Suppressor macrophage (primary cell): ENCODE measurements at places on chromosomes 7 and 10.

GRCh38 chr7:34453150-34453549, 204.9 kb upstream of the NPSR1 start:
- no peak for DNase-seq

DNA sequence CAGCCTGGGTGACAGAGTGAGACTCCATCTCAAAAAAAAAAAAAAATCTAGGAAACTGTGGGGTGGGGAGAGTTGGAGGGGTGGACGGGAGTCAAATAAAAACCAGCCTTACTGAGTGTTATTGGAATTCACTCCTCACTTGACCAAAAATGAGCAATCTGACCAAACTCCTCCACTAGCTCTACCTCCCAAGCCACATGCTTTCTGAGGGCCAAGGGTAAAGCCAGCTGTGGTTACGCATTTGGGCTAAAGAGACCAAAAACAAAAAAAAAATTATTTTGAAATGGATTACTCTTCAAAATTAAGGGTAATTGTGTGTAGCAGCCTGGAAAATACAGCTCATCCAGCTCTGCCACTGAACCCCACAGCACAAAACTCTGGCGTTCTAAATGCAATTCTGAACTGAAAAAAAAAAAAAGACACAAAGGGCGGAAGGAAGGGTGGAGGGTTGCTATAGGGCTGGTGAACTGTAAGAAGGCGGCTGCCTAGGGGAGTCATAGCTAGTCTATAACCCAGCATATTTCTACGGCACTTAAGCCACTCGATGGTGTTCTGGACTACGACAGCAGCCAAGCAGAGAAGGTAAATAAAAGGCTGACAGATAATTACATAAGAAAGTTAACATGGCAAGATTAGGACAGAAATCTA, 7.8 kb downstream of the ELMO1 start:
- peak; percentile 51 for DNase-seq

GRCh38 chr7:153286763-153287162, 527.2 kb downstream of the ACTR3B start:
- DNase-seq = no peak

GRCh38 chr10:28619455-28619854, 57.9 kb upstream of the BAMBI start:
- DNase-seq = peak; percentile 24

- DNase-seq = no peak
Measured at GRCh38 chr10:4196771-4197390, 411.9 kb upstream of the KLF6 start.

DNA sequence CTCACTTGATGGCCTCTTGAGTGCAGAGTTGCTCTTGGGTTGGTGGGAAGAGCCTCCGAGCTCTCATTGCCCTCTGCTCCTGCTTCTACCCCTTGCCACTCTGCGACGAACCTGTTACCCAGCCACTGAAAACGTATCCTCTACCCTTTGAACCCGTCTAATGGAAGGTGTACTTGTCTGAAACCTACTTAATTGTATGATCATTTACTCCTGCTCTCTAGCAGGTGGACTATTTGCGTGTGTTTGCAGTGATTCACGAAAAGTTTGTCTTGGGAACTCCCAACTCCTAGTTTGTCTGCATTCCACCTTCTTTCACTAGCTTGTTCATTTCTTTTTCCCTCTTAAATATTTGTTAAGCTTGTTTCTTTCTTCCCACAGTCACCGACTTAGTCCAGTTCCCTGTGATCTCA, 503 bp downstream of the CROT start:
- no peak for DNase-seq

GRCh38 chr7:15954671-15955354, 268.3 kb upstream of the MEOX2 start:
- no peak for DNase-seq

DNA sequence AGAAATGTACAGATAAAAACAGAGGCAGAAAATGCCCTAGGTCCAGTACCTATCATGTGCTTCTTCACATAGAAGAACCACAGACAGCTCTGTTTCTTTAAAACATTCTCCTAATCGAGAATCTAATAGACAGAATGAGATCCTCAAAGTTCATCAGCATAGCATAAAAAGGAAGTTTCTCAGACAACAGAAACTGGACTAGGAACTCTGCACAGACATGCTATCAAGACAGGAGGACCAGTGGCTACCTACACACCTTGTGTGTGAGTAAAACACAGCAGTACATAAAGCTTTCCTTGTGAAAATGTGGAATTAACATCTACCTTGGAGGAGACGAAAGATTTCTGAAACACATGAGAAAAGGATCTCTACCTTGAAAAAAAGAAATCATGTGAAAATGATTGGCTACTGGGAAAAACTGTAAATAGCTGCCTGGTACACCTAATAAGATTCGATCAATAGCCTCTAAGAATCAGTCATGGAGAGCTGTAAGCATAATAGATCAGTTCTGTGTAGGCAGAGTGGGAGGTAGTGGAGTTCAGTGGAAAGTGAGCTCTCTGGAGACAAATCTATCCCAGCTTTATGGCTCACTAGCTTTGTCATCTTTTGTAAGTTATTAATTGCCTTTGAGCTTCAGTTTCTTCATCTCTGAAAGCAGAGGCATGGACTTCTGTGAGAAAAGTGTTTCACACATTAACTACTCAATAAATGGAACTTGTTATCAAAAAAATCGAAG, 26.7 kb downstream of the ELAPOR2 start:
- DNase-seq = no peak

DNA sequence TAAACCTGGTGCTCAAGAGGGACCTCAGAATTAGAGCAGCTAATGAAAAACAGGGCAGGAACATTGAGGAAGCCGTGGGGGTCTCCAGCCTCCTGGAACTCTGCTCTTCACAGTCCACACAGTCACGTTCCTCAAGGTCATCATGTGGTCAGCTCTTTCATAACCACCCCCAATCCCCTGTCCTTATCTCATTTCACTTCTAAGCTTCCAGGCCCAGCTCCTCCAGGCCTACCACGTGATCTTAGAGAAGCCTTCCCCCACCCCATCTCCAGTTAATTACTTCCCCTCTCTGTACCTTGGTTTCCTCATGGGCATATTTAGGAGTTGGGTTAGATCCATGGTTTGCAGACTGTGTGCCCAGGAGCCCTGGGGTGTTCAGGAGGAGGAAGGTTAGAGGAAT, 106.4 kb upstream of the TCF7L2 start:
- peak; percentile 37 for DNase-seq

DNA sequence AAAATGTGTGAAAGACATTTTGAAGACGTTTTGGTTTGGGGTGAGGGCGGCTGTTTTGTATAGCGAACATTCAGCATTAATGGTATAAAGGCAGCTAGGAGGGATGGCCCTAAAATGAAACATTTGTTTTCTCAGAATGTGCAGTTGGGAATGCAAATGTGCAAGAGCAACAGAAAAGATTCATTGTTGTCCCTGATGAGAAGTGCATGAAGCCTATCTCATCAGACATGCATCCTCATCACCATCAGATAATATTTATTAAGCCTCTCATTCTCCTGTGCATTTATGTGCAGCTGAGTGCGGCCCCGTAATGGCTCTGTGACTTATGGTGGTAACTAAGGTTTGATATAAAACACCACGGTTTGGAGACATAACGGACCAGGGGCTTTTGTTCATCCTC, 199.5 kb downstream of the GFRA1 start:
- no peak for DNase-seq

DNA sequence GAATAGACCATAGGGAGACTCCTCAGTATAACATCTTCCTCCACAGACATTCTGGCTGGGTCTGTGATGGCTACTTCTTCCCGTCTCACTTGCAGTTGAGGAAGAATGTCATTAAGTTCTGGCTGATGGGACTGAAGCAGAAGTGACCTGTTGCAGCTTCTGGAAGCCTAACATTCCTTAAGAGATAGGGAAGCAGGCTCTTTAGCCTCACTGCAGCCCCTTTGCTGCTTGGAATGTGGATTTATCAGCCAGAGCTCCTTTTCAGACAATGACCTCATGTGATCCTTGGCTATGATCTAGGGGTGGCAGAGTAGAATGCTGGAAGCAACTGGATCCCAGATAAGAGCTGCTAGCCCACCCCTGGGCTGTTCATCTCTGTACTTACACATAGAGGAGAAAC, 142.5 kb downstream of the RNF216 start:
- DNase-seq = no peak

GRCh38 chr10:65430979-65431378, 1494.9 kb upstream of the LRRTM3 start:
- DNase-seq = no peak

- DNase-seq = no peak
Measured at GRCh38 chr10:10722422-10722821, 295.2 kb upstream of the CELF2 start.

- no peak for DNase-seq
Measured at GRCh38 chr10:94133239-94133638, 139.5 kb downstream of the PLCE1 start.

- peak; percentile 35 for DNase-seq
Measured at GRCh38 chr10:119270762-119271366, 63.5 kb downstream of the GRK5 start.

GRCh38 chr7:48426966-48427555, 255.8 kb downstream of the ABCA13 start:
- no peak for DNase-seq
